ENCODE measurements at places on chromosomes 6 and 20.

GRCh38 chr6:106084989-106085691, 996 bp upstream of the PRDM1 start:
- DNase-seq, result no peak

DNA sequence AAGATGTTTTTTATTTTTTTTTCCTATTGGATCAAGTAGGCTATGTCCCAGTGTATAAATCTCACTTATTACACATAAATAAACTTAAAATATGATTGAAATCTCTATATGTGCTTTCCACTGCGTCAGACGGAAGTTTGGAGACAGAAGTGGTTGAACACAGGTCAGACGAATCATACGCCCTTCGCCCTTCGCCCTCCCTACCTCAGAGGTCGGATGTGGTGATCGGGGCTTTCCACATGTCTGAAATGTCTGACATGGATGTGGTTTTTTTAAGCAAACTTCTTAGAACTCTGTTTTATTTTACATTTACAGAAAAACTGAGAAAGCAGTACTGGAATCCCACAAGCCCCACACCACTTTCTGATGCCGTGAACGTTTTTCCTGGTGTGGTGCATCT, 344.4 kb downstream of the THBS2 start:
- no peak for DNase-seq

- DNase-seq, result no peak
Measured at GRCh38 chr20:62961310-62961783, 8.8 kb downstream of the SLC17A9 start.

- DNase-seq, result no peak
Measured at GRCh38 chr6:7042056-7042653, 65.6 kb upstream of the RREB1 start.

DNA sequence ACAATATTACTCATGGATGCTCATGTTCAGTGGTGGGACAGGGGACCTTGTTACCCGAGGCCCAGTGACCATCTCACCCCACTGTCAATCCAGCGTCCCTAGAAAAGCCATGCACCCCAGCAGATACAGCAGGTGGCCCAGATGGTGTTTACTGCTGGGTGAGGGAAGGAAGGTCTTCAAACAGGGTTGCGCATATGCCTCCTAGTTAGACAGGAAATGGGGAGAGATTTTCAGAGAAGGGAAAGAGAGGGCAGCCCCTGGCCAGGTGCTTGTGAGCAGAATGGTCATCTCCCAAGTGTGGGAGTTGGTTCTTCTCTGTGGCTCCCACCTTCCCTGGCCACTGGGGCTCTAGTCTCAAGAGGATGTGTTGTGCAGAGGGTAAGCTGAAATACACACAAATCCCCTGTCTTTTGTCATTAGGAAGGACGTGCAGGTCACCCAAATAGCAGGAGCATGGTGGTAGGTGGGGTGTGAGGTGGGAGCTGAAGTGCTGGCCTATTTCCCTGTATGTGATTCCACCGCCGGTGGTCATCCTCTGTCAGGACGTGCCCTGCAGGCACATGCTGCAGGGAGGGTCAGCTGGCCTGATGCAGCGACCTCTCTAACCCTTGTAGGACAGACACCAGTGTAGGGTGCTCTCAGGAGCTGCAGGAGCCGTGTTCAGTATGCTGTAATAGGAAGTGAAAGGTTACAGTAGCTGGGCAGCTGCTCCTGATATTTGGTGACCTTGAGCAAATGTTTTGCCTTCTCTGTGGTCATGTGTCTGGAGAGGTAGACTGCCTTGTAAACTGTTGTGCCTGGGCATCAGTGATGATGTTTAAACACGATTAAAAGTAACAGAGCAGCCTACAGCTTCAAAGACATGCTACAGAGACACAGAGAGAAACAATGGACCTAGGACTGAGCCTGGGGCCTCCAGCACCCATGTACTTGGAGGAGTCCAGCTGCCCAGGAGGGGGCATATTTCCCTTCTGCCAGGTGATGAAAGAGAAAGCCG, 3.2 kb upstream of the CST3 start:
- DNase-seq, result no peak

- DNase-seq, result no peak
Measured at GRCh38 chr6:36927691-36928546, 26.6 kb upstream of the PI16 start.

DNA sequence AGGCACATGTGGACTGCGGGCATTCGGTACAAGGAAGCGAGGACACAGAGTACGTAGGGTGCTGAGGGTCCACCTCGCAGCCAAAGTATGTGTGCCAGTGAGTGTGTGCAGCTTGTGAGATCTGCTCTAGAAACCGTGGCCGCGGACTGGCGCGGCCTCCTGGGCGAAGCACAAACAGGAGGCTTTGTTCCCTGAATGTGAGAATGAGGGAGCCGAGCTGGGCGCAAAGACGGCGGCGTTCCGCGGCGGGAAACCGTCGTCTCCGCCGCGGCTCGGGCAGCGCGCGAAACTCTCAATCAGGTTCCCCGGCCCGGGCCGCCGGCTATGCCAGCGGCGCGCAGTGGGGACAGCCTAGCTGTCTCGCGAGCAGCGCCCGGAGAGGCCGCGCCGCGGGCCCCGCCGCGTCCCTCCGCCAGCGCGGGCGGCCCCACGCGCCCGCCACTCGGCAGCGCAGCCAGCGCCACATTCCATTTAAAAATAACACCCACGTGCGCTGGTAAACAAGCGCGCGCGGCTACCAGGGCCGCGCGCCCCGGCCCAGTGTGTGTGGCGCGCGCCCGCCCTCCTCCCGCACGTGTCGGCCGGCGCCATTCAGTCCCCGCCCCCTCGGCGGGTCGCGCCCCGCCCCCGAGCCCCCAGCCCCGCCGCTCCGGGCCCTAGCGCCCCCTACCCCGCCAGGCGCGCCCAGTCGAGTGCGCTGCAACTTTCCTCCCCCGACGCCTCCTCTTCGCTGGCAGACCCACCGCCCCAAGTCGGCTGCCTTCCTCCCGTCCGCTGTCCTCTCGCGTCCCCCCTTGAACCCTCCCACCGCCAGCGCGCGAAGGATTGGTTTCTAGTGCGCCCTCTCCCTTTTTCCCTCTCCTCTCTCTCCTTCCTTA, 3.0 kb upstream of the FOXO3 start:
- DNase-seq, result peak; percentile 89

DNA sequence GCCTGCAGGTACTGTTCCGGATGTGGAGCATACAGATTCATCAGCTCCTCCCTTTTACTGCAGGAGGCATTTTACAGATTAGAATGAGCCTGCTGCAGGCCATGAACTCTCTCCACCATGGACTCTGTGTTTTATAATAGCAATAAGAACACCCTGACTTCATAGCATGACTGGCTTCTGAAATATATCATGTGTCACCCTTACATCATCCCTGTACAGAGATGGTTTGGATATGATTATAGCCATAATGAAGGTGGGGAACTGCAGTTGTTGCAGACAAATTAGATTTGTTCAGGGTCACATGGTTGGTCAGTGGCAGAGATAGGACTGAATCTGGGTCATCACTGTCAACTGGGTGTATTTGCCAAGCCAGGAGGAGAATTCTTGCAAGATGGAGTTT, 100.7 kb downstream of the FOXO3 start:
- no peak for DNase-seq

- no peak for DNase-seq
Measured at GRCh38 chr6:30361661-30362060, 16.7 kb downstream of the RPP21 start.

DNA sequence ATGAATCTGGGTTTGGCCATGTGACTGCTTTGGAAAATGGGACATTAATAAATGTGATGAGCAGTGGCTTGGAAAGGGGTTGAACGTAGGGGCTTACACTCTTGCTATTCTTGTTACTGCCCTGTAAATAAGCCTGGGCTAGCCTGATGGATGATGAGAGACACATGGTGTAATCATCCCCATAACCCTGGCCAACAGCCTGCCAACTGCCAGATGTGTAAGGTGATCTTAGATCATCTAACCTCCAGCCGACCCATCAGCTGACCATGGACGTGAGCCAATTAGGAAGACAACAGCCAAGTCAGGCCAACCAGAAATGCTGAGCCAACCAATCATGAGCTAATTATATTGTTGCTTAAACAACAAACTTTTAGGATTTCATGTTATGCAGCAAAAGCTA, 25.2 kb downstream of the FBXO30 start:
- DNase-seq, result no peak

- DNase-seq, result no peak
Measured at GRCh38 chr6:170006900-170007467, 255.6 kb downstream of the ERMARD start.

GRCh38 chr6:35796236-35796635, 887 bp downstream of the CLPS start:
- no peak for DNase-seq

- no peak for DNase-seq
Measured at GRCh38 chr20:10662661-10663458, 10.9 kb downstream of the JAG1 start.

DNA sequence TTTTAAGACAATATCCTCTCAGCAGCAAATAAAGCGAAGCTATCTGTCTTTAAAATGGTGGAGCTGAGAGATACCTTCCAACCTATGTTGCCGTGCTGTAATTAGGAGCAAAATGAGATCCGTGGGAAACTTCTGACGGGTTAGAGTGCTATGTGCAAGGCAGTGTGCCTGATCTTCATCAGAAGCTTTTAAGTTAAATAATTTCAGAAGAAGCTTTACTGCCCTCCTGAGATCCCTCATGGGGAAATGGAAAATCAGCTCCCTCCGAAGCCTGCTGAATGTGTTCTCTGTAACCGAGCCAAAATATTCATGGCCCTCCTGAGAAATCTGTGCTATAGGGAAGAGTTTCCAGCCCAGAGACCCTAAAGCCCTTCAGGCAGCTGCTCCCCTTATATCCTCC, 43.7 kb upstream of the TBC1D7 start:
- DNase-seq, result no peak

Data from activated CD4-positive, alpha-beta T cell treated with anti-CD3 and anti-CD28 coated beads, Interleukin-2, amount 10 ng/mL, durations not matched to agents 24 days and 14 days (primary cell).